ENCODE measurements at places on chromosomes 12 and 14.

- DNase-seq: no peak
Measured at GRCh38 chr12:6369916-6370575, 5.3 kb downstream of the SCNN1A start.

- peak; percentile 76 for DNase-seq
Measured at GRCh38 chr14:98138666-98139065, 1133.3 kb downstream of the BCL11B start.

DNA sequence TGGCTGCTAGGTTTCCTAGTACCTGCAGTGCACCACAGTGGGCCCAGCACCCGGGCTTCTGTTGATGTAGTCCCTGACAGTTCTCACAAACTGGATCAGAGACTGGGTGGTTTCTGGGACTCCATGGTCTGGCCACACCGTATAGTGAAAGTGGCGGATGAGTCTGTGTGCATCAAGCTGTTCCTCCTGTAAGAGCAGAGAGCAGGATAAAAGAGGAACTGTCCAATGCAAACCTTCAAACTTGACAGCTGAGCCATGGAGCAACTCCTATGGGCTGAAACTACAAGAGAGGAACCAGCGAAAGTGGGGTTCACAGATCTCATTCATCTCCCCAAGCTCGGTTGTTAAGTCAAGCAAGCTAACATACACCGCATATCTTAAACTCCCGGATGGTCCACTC lies 102.8 kb downstream of the PTPRB start:
- DNase-seq: no peak

- no peak for DNase-seq
Measured at GRCh38 chr14:43306053-43306452, 1201.0 kb downstream of the FSCB start.

GRCh38 chr12:122161682-122162081 lies 12.3 kb downstream of the IL31 start:
- DNase-seq: no peak

GRCh38 chr12:70824511-70824910 lies 96.0 kb downstream of the PTPRR start:
- no peak for DNase-seq

DNA sequence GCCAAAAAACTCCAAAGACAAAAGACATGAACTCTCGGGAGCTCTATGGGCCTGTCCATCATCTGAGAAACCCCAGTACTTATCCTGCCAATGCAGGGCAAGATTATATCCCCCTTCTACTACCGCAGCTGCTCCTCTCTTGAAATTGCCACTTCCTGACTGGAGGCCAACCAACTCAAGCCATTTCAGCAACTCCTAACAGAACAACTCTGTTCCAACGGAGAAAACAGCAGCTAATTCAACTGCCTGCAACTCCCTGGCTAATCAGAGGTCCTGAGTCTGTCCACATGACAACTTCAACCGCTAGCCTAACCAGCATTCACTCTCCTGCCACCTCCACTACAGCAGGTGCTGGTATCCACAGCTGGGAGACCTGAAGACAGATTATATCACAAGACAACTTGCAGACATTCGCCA lies 24.1 kb downstream of the CEP83 start:
- peak; percentile 24 for DNase-seq

- DNase-seq: no peak
Measured at GRCh38 chr12:113804961-113805600, 161.0 kb downstream of the RBM19 start.

GRCh38 chr14:35992816-35993683 lies 166.9 kb downstream of the BRMS1L start:
- no peak for DNase-seq

- peak; percentile 66 for DNase-seq
Measured at GRCh38 chr12:53739214-53740129, 12.2 kb upstream of the CALCOCO1 start.

DNA sequence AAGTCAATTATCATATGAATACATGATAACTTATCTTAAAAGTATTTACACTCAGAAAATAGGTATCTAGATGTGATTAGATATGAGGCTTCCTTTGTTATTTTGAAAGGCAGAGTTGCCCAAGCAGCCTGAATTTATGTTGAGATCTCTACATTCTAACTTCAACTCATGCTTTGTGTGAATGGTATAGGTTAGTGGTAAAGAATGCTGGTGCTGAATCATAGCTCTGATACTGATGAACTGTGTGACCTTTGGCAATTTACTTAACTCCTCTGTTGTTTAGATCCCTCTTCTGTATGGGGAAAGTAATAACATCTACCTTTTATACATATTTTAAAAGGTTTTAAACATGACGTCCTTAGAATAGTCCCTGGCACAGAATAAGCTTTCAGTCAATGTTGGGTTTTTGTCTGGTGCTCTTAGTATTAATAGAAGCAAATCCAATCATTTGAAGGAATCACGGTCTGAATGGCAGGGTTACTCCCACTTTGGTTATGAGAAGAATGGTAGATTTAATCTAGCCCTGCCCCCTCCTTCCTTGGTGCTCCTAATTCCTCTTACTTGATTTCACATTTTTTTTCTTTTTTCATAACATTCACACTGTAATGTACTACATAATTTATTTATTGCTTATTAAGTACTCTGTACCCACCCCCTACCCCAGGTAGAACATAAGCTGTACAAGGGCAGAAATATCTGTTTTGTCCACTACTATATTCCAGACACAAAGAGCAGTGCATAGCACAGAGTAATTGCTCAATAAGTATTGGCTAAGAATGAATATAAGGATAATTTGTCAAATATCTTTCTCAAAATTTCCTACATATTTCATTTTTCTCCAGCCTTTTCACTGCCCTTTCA lies 203.3 kb upstream of the KRR1 start:
- no peak for DNase-seq

GRCh38 chr14:94483071-94483451 lies 7.1 kb upstream of the SERPINA9 start:
- DNase-seq: no peak

GRCh38 chr12:56877195-56878009 lies 56.8 kb downstream of the SDR9C7 start:
- no peak for DNase-seq
